ENCODE measurements at places on chromosomes 11 and 22. TPM values are rescaled to one million over a fixed set of nuclear protein-coding genes. Genes with fewer than 3 reads are reported as not detected.

DNA sequence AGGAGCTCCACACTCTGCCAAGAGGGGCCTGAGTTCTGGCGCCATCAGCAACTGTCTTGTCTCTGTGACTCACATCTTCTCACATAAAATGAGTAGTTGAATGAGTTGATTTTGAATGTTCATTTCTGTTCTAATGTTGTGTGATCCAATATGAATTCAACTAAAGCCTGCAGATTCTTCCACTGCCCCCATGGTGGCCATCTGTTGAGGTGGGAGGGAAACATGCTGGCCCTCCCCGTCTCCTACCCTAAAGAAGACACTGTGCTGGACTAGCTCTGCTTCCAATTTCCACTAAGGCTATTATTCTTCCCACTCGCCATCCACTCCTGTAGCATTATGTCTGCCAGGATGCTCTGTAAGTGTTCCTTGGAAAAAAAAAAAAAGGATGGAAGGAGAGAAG is 555.6 kb upstream of the LARGE1 start:
- no peak for DNase-seq
- no peaks in the 10 kb centered on the region for H3K27me3 ChIP-seq
- H3K4me3 ChIP-seq, result no peak overlapping the region
- no peak overlapping the region for H3K27ac ChIP-seq

GRCh38 chr22:21755851-21756284 is 20.3 kb upstream of the YPEL1 start:
- peaks cover 25% of the 10 kb centered on the region for H3K4me1 ChIP-seq
- H3K27me3 ChIP-seq, result no peaks in the 10 kb centered on the region
- H3K27ac ChIP-seq, result no peak overlapping the region
- peaks cover 32% of the 10 kb centered on the region for H3K36me3 ChIP-seq

- H3K36me3 ChIP-seq, result no peaks in the 10 kb centered on the region
- no peak overlapping the region for H3K27ac ChIP-seq
- no peak for DNase-seq
- H3K4me1 ChIP-seq, result no peaks in the 10 kb centered on the region
- no peaks in the 10 kb centered on the region for H3K27me3 ChIP-seq
Measured at GRCh38 chr11:24859801-24860300, 363.0 kb downstream of the LUZP2 start.

DNA sequence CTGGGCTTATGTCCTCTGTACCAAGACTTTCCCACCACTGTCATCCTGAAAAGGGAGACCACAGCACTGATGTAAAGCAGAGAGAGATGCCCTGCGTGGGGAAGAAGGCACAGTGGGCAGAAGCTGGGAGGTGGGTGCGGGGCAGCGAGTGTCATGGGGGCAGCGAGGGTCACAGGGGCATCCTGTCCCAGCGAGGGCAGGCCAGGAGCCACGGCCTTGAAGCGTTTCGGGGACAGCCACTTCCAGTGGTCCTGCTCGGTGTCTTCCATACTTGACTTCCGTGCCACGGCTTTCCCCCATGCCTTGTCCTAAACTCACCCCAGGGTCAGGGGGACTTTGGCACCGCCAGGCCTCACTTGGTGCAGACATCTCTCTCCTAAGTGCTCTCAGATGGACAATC is 1121.3 kb downstream of the TBC1D22A start:
- no peak for DNase-seq
- no peaks in the 10 kb centered on the region for H3K4me1 ChIP-seq
- no peaks in the 10 kb centered on the region for H3K27me3 ChIP-seq
- no peaks in the 10 kb centered on the region for H3K36me3 ChIP-seq

GRCh38 chr11:16252373-16252772 is 104.0 kb downstream of the SOX6 start:
- peak; percentile 12 for DNase-seq
- no peak overlapping the region for H3K27ac ChIP-seq
- H3K4me1 ChIP-seq, result no peaks in the 10 kb centered on the region
- H3K27me3 ChIP-seq, result no peaks in the 10 kb centered on the region
- H3K36me3 ChIP-seq, result no peaks in the 10 kb centered on the region
- no peak overlapping the region for H3K4me3 ChIP-seq

DNA sequence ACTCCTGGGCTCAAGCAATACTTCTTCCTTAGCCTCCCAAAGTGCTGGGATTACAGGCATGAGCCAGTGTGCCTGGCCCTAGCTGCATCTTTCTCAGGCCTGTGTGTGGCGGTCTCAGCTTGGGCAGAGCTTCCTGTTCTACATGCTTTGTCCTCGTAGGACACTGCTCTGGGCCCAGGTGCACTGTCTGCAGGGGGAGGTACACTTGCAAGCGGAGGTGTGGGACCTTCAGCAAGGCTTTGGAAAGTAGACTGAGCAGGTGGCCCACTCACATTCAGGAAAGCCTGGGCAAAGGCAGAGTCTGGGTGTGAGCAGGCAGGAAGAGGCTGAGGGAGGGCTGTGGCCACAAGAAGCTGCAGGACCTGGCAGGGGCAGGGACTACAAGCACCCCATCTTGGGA is 33.6 kb upstream of the SUSD2 start:
- peak overlapping the region; percentile 65 for H3K27ac ChIP-seq
- peaks cover 7% of the 10 kb centered on the region for H3K36me3 ChIP-seq
- H3K27me3 ChIP-seq, result no peaks in the 10 kb centered on the region
- H3K4me1 ChIP-seq, result peaks cover 76% of the 10 kb centered on the region

DNA sequence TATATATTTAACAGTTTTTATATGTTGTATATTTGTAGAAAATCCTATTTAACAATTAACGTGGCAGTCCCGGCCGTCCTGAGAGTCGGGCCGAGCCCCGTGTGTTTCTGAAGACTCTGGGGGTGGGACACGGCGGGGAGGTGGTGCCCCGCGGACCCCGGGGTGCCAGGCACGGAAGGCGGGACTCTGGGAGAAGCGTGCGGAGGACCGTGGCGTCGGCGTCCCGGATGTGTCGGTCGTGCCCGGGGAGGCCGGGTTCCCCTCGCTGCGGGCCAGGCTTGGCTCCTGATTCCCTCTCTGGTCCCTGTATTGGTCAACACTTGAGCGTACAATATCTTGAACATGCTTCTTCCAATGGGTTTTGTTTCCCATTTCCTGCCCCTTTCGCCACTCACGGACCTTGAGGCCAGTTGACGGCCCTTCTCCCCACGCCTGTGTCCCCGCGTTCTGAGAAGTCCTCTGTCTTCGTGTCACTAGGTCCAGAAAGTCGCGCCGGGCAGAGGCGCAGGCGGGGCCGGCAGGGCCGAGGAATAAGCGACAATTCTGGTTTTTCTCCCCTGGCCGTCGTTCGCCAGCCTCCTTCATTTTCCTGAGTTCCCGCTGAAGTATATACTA is 1076.7 kb downstream of the BRD1 start:
- no peaks in the 10 kb centered on the region for H3K27me3 ChIP-seq
- no peaks in the 10 kb centered on the region for H3K4me1 ChIP-seq
- H3K36me3 ChIP-seq, result no peaks in the 10 kb centered on the region
- H3K4me3 ChIP-seq, result no peak overlapping the region
- H3K27ac ChIP-seq, result no peak overlapping the region

DNA sequence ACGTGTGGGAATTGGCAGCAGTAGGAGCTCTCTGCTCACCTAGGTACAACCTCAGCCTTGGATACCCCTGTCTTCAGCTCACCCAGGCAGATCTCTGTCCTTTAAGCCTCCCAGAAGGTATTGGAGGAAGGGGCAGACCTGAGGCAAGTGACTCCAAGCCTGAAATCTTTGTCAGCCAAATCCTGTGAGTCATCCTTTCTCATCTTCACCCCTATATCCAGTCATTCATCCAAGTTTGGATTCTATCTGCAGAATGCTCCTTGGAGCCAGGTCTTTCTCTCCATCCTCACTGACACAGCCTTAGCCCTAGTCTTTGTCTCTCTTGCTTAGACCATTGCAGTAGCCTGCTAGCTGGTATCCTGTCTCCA is 10.4 kb upstream of the THY1 start:
- H3K4me1 ChIP-seq, result no peaks in the 10 kb centered on the region
- H3K27ac ChIP-seq, result no peak overlapping the region
- DNase-seq, result no peak
- no peak overlapping the region for H3K4me3 ChIP-seq
- no peaks in the 10 kb centered on the region for H3K36me3 ChIP-seq

DNA sequence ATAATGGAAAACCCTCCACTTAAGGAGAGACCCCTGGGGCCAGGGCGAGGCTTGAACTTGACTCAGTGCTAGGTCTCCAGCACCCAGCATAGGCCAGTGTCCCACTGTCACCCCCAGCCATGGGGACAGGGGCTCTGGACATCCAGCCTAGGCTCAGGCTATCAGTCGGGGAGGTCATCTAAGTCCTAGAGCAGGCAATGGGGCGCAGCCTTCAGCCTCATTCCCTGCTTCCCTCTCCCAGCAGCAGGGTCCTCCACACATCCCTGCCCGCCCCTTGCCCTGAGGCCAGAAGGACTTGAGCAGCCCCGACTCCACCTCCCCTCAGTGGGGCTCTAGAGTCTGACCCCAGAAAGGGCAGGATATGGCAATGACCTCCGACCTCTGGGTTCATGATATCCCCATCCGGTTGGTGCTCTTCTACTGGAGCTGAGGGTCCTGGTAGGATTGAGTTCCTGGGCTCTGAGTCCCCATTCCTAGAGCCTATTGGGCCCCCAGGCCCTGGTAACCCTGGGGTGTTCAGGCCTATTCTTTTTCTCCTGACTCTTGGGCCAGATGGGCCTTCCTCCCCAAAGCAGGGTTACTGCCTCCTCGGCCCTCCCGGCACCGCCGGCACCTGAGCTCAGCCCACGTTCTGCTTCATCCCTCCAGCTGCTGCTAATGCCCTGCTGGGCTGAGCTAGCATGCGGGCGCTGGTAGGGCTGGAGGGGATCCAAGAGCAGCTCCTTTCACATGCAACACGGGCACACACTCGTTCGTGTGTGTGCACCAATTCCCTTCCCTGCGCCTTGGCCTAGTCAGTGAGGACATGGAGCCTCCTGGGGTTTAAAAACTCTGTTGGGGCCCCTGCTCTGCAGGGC is 4.4 kb downstream of the CST6 start:
- peaks cover 15% of the 10 kb centered on the region for H3K4me1 ChIP-seq
- H3K36me3 ChIP-seq, result no peaks in the 10 kb centered on the region
- no peak overlapping the region for H3K4me3 ChIP-seq
- peaks cover 21% of the 10 kb centered on the region for H3K27me3 ChIP-seq

Gene UPK3A
- total RNA-seq, result 1.3 TPM

Gene INS
- not detected for total RNA-seq
